Renal cortical epithelial cell (primary cell): ENCODE measurements at places on chromosomes 4 and X. TPM values are rescaled to one million over a fixed set of nuclear protein-coding genes. Genes with fewer than 3 reads are reported as not detected.

The SULT1B1 gene
- total RNA-seq, result not detected in 2 replicates

The FIP1L1 gene
- total RNA-seq, result 57.1 and 60.8 TPM in 2 replicates

The BBS12 gene
- total RNA-seq, result 12.7 and 19.5 TPM in 2 replicates

The C4orf50 gene
- total RNA-seq, result not detected in 2 replicates

The PALLD gene
- 190 and 278 TPM in 2 replicates for total RNA-seq
